ENCODE measurements at places on chromosomes 11 and 22.

DNA sequence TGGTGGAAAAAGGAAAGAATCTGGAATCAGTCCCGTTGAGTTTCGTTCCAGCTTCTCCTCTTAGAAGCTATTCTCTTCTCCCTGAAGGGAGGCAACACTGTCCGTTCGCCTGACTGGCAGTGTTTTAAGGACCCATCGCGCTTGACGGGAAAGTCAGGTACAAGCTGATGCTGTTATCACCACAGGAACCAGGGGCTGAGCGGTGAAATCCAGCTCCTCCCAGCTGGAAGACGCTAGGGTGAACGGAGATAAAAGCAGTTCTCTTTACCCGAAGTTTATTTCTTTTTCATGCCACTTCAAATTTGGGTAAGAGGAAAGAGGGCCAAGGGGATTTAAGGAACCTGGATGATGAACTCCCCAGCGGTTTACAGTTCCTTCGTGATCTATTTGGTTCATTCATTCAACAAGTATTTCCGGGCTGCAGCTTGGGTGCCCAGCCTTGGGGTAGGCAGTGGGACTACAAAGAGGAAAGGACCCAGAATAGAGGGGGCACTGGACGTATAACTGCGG, 551 bp upstream of the DEUP1 start:
- no peak for DNase-seq

DNA sequence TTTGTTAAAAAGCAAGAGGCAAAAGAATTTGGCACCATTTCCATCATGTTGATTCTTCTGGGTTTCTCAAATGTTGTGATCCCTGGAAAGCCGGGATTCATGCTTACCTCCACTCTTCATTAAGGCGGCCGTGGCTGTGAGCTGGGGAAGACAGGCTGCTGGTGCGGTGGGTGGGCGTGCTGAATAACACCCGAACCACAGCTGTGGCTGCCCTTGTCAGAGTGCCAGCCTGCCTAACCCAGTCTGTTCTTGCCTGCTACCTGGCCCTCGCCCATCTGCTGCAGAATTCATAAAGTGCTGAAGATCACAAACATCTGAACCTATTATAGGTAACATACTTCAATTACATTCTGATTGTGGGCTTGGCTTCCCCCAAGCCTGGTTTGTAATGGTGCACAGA, 95.8 kb upstream of the RCN1 start:
- DNase-seq: no peak

- no peak for DNase-seq
Measured at GRCh38 chr11:22577854-22578253, 47.8 kb downstream of the FANCF start.

- DNase-seq: no peak
Measured at GRCh38 chr11:134460881-134461280, 48.8 kb upstream of the B3GAT1 start.

DNA sequence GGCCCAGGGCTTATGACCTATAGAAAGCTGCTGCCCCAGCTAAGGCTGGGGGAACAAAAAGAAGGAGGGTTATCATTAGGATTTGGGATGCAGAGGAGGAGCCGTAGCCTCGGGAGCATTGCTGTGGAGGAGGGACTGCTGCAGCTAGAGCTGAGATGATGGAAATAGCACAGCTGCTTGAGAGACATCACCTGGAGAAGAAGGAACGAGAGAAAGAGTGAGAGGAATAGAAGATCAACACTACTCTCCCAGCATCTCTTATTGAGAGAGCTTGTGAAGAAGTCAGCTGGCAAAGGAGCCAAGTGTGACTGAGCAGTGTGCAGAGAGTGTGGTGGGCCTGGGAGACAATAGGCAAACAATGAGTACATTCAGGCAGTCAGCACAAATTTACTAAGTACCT, 100.7 kb upstream of the PLET1 start:
- no peak for DNase-seq

DNA sequence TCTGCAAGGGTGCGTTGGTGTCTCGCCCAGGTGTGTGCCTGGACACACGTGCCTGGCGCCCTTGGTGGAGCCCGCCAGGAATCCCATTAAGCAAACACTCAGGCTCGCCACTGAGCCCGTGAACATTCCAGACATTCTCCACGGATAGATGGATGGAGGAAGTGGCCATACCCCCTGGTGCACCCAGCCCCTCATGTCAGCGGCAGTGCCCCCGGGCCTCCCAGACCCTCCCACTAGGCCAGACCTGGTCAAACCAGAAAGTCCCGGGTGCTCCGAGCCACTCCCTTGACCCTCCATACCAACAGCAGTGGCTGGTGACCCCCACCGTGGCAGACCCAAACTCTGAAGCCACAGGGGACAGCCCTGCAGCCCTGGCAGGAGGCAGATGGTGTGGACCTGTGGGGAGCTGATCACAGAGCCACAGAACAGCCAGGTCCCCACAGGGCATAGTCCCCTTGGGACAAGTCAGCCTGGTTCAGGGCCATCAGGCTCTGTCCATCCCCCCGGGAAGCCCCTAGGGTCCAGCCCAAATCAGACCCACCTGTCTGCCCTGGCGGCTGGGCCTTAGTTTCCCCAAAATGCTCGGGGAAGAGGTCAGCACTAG, 1.9 kb downstream of the EPS8L2 start:
- DNase-seq: no peak

- no peak for DNase-seq
Measured at GRCh38 chr11:118878163-118878563, 5.5 kb upstream of the CXCR5 start.

DNA sequence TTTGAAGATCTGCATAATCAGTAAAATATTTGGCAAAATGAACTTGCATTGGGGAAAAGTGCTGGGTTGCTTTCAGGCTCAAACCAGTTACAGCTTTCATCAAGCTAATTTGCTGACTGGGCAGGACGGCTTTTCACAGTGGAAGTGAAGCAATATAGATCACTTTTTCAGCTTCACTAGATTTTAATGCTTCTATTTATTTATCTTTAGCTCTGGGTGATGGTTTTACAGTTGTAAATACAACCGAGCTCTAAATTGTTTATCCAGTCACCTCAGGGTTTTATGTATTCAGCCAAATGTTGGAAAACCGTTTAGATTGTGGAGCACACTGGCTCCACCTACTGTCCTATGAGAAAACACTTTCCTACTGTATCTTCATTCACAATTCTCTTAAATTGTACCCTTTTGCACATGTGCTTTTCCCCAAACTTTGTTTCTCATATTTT, 58.2 kb downstream of the ACER3 start:
- DNase-seq: no peak

DNA sequence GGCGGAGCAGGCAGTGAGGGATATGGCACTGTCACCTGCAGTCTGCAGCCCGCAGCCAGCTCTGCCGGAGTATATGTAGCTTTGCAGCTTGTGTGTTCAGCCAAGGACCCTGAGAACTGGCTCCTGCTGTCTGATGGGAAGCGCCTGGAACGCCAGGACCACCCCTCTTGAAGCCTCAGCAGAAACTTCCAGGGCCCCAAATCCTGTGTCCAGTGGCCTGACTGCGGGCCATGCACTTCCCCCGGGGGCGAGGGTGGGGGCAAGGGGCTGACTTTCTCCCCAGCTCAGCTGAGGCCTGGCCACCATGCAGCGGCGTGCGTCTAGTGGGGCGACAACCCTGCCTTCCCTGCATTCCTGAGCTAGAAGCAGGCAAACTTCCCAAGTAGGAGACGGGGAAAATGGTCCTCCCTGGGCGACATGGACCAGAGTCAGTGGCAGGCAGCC, 32.3 kb downstream of the PISD start:
- DNase-seq: no peak

DNA sequence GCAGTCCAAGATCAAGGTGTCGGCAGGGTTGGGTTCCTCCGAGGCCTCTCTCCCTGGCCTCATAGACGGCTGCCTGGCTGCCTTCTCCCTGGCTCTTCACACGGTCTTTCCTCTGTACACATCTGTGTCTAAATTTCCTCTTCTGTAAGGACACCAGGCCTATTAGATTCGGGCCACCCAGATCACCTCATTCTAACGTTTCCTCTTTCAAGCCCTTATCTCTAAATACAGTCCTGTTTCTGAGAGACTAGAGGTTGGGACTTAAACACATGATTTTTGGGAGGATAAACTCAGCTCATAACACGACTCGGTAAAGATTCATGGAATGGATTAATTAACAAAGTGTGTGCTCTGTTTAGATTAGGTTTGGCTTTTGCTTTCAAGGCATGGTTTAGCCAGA, 136.0 kb upstream of the SORL1-AS1 start:
- DNase-seq: no peak

- DNase-seq: no peak
Measured at GRCh38 chr22:20434773-20435172, 2.9 kb downstream of the SCARF2 start.

GRCh38 chr11:64095273-64095817, 59.6 kb downstream of the FLRT1 start:
- DNase-seq: no peak

DNA sequence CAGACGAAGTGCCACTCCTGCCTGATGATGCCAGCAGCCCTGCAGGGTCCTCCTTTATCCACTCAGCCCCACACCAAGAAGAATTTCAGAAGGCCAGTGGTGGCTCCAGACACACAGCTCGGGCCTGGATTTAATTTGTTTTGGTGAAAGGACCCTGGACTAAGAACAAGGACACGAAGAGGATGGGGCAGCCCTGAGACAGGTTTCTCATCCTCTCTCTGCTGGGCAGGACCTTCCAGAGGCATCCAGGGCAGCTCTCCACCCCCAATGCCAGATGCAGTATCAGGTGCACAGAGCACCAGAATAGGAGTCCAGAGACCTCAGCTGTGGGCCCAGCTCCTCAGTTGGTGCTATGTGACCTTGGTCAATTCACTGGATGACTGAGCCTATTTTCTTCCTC, 72.0 kb downstream of the TRIM29 start:
- DNase-seq: no peak

GRCh38 chr22:39967996-39968972, 8.1 kb downstream of the TMA7B start:
- DNase-seq: no peak

- no peak for DNase-seq
Measured at GRCh38 chr22:25495285-25495684, 69.2 kb upstream of the GRK3 start.

DNA sequence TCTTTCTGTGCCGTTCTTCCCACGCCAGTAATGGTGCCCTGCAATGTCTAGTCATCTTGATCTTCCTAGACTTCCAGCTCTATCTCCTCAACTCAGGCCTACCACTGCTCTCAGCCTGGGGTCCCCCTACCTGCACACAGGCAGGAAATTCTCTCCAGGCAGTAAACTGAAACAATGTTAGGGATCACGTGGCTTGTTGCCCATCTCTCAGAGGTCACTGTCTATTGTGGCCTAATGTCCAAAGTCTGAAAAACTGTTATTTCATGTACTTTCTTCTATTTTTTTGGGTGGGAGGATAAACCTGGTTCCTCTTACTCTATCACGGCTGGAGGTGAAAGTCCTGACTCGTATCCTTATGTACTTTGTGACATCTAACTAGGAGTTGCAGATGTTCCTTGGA, 59.1 kb downstream of the CCDC34 start:
- no peak for DNase-seq

DNA sequence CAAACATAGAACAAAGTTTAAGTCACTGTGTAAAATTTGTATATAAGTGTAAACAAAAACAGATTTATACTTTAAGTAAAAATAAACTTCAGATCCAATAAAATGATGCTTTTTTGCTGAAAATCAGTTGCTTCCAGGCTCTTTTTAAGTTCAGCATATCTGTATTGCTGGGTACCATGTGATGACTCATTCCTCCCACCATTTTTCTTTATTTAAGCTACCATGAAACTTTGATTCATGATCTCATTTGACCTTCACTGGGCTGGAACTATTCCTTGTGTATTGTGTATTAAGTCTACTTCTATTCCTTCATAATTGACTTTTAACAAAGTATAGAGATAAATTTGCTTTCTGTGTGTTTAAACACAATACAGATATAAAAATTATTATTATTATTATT, 46.3 kb upstream of the RRM1 start:
- DNase-seq: no peak

DNA sequence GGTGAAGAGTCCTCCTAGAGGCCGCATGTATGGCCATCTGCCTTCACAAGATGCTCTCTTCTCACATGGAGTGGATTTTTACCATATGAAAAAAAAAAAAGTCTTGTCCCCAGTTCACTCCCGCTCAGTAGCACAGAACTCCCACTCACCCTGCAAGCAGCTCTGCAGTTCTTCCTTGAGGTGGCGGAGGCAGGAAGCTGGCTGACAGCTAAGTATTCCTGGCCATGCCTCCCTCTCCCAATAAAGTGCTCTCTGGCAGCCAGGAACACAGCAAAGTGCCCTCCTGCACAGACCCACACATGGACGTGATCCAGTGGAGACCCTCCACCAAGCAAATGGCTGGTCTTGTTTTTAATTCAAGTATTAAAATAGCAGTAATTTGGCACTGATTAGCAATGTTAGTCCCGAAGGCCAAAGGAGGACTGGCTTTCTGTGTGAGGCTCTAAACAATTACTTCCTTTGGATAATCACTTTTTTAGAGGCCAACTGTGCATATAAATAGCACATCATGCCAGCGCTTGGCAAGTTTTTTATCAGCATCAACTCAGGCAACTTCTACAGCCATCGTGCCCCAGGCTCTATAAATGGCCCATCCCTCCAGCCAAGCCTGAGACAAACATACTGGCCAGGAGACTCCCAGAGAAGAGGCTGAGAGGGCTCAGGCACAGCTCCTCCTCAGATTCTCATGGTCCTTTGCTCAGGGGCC, 413.6 kb downstream of the OPCML start:
- DNase-seq: no peak

DNA sequence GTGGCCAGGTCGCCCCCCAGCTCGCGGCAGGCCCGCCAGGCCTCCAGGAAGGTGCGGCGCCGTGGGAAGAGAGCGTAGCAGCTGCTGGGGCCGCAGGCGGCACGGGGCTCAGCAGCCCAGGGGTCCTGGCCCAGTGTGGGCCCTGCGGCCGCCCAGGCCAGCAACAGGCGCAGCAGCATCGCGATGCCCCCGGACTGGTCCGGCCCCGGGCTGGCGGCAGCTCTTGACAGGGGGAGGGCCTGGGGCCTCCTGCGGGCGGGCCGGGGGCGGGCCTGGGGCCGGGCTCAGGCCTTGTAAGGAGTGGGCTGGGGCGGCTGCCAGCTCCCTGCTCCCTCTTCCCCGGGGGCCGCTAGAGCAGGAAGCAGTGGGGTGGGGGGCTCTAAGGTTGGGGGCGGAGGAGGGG, at the start of gene CD248:
CD248 (minus strand) TSS at position 196 of the 403 bp plus-strand sequence; CDS start at position 179, 17 bp downstream.
- no peak for DNase-seq

GRCh38 chr11:23423656-23424055, 563.4 kb upstream of the CCDC179 start:
- no peak for DNase-seq

DNA sequence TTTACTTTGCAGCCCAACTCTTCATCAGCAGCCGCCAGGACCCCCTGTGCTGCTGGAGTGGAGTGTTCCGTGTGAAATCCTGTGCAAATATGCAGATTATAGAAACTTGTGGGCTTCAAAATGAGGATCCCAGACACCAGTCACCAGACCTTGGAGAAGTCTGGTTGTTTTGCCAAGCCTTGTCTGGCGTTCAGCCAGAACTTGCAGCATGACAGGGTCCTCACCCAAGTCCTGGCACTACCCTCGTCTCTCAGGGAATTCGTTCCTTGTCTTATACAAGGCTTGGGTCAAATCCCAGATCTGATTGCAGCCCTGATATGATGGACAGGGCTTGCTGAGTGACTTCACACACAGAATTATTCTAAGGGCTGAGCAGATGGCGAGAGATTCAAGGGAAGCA, 18.9 kb downstream of the SHISAL1 start:
- DNase-seq: no peak

Data from D721Med (cell line).